H7 (cell line): ENCODE measurements at places on chromosomes 4 and X.

GRCh38 chr4:125547836-125548235 is 233.1 kb downstream of the FAT4 start:
- DNase-seq: no peak

DNA sequence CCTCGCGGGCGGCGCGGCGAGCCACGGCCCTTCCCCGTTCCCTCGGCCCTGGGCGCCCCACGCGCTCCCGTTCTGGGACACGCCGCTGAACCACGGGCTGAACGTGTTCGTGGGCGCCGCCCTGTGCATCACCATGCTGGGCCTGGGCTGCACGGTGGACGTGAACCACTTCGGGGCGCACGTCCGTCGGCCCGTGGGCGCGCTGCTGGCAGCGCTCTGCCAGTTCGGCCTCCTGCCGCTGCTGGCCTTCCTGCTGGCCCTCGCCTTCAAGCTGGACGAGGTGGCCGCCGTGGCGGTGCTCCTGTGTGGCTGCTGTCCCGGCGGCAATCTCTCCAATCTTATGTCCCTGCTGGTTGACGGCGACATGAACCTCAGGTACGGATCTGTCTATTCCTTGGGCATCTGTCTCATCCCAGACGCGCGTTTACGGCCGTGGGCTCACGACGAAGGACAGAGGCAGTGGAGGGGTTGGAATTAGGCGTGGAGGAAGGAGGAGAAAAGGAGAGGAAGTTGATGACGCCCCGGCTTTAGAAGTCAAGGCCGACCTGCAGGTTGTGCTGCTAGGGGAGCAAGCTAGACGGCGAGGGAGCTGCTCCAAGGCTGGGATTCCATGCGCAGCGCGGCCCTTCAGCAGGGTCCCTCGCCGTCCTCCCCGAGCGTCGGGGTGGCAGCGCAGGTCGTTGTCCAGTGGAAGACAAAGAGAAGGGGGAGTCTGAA is 792 bp downstream of the SLC10A4 start:
- DNase-seq: peak; percentile 61

DNA sequence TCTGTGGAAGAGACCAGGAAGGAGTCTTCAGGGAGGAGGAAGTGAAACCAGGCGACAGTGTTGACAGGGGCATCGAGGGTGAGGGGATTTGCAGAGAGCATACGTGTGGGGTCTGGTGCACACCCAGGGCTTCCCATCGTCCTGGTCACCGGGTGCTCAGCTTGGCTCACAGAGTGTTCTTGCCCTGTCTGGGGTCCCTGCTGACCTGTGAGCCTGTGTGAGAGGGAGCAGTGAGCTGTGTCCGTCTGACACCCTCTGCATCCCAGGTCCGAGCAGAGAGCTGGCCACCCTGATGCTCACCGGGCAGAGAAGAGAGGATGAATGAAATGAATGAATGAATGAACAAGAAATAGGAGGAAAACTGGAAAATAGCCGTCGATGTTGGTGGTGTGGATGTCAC is 46.5 kb downstream of the CPZ start:
- no peak for DNase-seq

DNA sequence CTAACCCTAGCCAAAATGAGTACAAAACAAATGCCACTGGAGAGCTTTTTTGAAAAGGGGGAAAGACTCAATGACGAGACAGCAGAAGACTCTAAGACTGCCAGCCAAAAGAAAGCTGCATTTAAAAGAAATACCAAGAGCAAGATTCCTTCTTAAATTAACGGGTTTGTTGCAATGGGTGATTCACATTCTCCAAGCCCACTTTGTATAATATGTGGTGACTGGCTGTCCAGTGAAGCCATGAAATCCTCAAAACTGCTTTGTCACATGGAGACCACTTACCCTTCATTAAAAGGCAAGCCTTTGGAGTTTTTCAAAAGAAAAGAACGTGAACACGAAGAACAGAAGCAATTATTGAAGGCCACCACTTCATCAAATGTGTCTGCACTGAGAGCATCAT is 68.2 kb downstream of the MRPL1 start:
- DNase-seq: no peak

- no peak for DNase-seq
Measured at GRCh38 chr4:153809307-153809706, 20.4 kb upstream of the SFRP2 start.

DNA sequence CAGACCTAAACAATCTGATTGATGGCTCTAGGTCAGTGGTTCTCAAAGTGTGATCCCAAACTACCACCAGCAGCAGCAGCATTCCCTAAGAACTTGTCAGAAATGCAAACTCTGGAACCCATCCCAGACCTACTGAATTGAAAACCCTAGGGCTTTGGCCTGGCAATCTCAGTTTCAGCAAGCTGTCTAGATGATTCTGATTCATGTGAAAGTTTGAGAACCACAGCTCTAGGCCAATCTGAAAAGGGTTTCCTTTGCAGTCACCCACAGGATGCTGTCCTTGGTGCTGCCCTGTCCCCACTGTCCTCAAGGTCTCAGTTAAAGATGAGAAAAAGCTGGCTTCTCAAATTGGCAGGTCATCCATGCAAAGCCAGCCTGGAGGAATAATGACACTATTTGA is 34.8 kb downstream of the SMPX start:
- DNase-seq: no peak
